ENCODE measurements at places on chromosomes 12 and 14.
A peak's percentile ranks its signal among the peaks of the same experiment; 100 is the strongest.

DNA sequence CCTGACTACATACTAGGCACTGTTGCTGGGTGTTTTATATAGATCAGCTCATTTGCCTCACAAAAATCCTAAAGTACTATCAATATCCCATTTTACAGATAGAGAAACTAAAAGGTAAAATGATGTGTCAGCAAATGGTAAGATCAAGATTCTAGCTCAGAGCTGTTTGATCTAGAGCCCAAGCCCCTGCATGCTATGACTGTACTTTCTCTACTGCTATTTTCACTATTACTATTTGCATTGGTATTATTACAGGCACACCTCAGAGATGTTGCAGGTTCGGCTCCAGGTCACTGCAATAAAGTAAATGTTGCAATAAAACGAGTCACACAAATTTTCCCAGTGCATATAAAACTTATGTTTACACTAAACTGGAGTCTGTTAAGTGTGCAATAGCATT is 10.9 kb downstream of the ISCU start:
- DNase-seq: no peak

- DNase-seq: no peak
Measured at GRCh38 chr14:38257507-38257906, 1.6 kb upstream of the CLEC14A start.

GRCh38 chr12:93749515-93749914 is 72.3 kb downstream of the CRADD start:
- no peak for DNase-seq

GRCh38 chr14:95503365-95504134 is 12.9 kb downstream of the SYNE3 start:
- DNase-seq: no peak

DNA sequence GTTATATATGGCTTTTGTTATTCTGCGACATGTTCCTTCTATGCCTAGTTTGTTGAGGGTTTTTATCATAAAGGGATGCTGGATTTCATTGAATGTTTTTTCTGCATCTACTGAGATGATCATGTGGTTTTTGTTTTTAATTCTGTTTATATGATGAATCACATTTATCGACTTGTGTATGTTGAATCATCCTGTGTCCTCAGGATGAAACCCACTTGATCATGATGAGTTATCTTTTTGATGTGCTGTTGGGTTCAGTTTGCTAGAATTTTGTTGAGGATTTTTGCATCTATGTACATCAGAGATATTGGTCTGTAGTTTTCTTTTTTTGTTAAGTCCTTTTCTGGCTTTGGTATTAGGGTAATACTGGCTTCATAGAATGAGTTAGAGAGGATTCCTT is 291.2 kb downstream of the AKAP6 start:
- DNase-seq: no peak

- no peak for DNase-seq
Measured at GRCh38 chr14:102982852-102983470, 60.5 kb downstream of the AMN start.

- DNase-seq: no peak
Measured at GRCh38 chr14:103508521-103509329, 13.9 kb downstream of the CKB start.

- no peak for DNase-seq
Measured at GRCh38 chr12:131147293-131147692, 193.6 kb downstream of the ADGRD1 start.

DNA sequence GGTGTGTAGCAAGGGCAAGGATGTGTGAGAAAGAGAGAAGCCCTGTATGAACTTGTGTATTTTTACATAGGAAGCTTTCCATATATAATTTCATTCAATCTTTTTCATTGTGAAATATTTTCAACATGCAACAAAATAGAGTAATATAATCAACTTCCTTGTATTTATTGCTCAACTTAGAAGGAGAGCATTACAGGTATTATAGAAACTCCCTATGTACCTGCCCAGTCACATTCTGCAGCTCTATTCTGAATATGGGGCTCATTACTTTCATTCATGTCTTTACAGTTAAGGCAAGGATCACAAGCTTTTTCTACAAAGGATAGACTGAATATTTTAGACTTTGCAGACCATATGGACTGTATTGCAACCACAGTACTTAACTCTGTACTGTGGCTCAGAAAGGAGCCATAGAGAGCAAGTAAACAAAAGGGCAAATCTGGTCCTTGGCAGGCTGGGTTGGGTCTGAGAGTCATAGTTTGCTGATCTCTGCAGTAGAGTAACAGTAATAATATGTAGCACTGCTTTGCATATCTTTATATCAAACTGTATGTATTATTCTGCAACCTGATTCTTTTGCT is 11.3 kb downstream of the NR1H4 start:
- no peak for DNase-seq

- no peak for DNase-seq
Measured at GRCh38 chr12:42104784-42105183, 39.9 kb downstream of the GXYLT1 start.

GRCh38 chr12:33330940-33331339 is 108.7 kb downstream of the SYT10 start:
- no peak for DNase-seq

DNA sequence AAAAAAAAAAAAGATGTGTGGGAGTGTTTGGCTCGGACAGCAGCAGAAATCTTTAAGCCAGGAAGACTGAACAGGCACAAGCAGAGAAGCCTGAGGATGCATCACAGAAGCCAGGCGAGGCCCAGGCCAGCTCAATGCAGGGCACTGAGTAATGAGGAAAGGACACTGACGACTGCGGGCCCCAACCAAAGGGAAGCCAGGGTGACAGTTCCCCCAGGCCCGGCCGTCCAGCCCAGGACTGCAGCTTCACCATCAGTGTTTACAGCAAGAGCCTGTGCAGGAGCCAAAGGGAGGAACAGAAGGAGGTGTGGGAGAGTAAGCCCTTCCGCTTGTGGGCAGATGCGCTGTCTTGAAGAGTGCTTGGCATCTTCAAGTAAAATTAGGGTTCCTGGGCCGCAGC is 205.3 kb upstream of the SFSWAP start:
- no peak for DNase-seq

DNA sequence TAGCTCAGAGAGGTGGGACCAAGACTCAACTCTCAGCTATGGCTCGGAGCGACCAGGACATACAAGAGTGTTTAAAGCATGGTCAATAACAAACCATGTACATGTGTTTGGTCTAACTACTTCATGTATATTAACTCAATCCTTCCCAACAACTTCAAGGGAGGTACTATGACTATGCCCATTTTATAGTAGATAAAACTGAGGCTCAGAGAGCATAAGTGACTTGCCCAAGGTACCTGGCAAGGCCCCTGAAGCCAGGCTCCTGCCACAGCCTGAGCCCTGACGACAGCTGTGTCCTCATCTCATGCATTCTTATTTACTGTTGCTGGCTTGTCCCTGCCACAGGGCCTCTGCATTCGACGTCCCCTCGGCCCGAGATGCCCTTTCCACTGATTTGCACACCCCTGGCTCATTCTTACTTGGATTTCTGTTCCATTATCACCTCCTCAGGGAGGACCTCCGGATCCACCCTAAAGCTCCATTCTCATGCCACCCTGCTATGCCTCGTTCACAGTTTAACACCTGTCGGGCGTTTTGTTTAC is 2.6 kb downstream of the TESC start:
- no peak for DNase-seq

DNA sequence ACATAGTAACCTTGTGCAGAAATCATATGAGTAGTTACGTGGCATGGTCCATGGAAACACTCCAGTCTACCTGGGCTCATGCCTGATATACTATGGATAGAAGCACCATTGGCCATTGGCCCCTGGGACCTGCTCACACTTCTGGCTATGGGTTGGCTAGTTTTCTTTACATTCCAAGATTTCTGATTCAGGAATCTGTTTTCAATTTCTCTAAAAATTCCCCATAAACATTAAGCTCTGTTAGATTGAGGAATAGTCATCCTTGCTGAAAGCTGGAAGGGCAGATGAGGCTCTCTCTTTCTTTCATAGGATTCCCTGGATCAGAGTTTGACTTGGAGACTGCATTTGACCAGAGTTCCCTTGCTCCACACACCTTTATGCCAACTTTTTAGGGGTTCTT is 37.3 kb upstream of the RAP1B start:
- DNase-seq: no peak

DNA sequence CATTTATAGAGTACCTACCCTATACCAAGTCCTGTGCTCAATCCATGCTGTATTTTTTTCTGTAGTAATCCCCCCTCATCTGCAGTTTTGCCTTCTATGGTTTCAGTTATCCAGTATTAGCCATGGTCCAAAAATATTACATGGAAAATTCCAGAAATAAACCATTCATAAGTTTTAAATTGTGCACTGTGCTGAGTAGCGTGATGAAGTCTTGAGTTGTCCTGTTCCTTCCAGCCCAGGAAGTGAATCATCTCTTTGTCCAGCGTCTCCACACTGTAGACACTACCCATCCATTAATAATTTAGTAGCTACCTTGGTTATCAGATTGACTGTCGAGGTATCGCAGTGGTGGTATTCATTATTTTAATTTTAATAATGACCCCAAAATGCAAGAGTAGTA is 54.2 kb downstream of the SUDS3 start:
- DNase-seq: no peak

- DNase-seq: peak; percentile 28
Measured at GRCh38 chr14:21711360-21711961, 37.8 kb upstream of the OR4E1 start.

DNA sequence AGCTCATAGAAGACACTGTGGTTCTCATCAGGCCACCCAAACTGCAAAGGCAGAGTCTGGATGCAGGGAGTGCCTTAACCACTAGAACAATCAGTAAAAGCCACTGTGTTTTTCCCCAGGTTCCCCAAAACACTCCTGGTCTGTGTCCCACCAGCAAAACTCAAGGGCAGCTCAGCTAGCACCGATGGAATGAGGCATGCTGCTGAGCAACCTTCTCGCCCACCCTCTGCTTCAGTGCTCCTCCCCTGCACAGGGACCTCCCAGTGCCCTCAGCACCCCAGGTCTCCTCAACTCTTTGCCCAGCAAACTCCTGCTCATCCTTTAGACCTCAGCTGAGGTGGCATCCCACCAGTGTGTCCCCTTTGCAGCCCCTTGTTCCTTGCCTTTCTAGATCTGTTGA is 4.0 kb downstream of the KRT77 start:
- no peak for DNase-seq

GRCh38 chr12:30880061-30880460 is 46.5 kb upstream of the TSPAN11 start:
- no peak for DNase-seq

- DNase-seq: no peak
Measured at GRCh38 chr12:24960222-24960855, 11.4 kb upstream of the BCAT1 start.

GRCh38 chr12:122921917-122922316 is 26.0 kb upstream of the VPS37B start:
- DNase-seq: no peak

GRCh38 chr14:91315844-91316267 is 71.4 kb upstream of the GPR68 start:
- DNase-seq: peak; percentile 89

GRCh38 chr14:105059035-105059924 is 6.0 kb downstream of the GPR132 start:
- DNase-seq: no peak

GRCh38 chr12:123427036-123427769 is 9.3 kb downstream of the RILPL2 start:
- DNase-seq: no peak

DNA sequence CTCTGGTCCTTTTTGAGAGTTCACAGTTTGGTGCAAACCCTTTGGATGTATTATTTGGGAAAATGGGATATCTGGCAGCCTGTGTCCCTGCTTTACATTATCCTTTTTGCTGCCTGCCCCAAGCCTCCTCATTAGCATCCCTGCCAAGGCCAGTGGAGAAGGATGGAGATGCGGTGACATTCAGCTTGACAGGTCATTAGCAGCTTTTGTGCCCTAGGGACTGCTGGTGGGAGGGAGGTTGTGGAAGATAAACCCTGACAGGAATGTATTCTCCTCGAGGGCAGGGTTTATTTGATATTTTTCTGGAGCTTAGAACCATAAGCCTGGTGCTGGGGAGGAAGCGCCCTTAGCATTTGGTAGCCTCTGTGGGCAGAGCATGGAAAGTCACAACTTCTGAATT is 49.3 kb downstream of the PTPN11 start:
- DNase-seq: no peak

DNA sequence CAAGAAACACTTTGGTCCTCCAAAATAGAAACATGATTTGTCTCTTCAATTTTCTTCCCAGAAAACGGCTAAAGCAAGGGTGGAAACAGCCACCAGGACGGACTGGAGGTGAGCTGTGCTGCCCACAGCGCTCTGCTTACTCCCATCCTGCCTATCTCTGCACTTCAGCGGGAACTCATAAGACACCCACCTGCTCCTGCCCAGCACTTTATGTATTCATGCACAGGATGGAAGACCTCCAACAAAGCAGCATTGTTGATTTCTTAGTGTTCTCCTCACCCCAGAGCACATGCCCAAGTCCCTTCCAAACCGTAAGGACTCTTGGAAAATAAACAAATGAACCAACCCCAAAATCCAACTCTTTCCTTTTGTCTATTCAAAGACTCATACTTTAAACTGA is 277.2 kb downstream of the MED13L start:
- DNase-seq: no peak

- DNase-seq: no peak
Measured at GRCh38 chr14:37203423-37203822, 5.7 kb downstream of the MIPOL1 start.

GRCh38 chr12:44224399-44225148 is 388.7 kb downstream of the TMEM117 start:
- DNase-seq: no peak

GRCh38 chr12:130156652-130157275 is 5.5 kb upstream of the FZD10 start:
- no peak for DNase-seq

GRCh38 chr12:41467591-41468325 is 279.6 kb downstream of the PDZRN4 start:
- DNase-seq: no peak

DNA sequence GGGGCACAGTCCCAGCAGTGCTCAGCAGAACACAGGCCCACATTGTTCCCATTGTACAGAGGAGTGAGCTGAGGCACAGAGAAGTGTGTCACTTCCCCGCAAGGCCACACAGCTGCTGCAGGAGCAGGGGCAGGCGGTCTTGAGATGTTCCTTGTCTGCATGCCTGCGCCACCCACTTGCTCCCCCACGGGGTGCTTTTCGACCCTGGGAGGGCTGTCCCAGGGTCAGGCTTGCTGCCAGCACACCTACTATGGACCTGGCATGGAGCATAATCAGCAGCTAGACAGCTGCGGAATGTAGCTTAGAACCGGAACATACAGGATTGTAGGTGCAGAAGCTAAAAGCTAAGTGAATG is 7.8 kb upstream of the EP400 start:
- DNase-seq: no peak

GRCh38 chr14:24607081-24607480 is 2.4 kb downstream of the GZMH start:
- no peak for DNase-seq

DNA sequence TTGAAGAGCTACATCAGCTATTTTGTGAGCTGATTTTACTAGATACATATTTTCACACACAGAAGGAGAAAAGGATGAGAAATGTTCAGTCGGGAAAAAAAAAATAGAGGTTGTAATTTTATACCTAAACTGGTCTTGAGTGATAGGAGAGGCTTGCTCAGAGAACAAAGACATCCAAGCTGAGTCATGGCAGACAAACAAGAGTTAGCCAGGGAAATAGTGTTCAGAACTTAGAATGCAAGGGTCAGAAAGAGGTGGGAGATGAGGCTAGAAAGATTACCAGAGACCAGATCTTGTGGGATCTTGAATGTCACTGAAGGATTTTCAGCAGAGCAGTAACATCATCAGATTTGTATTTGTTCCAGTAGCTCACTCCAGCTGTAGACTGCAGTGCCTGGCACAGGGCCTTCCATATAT is 121.9 kb upstream of the ATF1 start:
- DNase-seq: no peak

GRCh38 chr12:58541300-58541690 is 379.0 kb downstream of the LRIG3 start:
- no peak for DNase-seq
